ENCODE measurements at places on chromosomes 11 and 22.

DNA sequence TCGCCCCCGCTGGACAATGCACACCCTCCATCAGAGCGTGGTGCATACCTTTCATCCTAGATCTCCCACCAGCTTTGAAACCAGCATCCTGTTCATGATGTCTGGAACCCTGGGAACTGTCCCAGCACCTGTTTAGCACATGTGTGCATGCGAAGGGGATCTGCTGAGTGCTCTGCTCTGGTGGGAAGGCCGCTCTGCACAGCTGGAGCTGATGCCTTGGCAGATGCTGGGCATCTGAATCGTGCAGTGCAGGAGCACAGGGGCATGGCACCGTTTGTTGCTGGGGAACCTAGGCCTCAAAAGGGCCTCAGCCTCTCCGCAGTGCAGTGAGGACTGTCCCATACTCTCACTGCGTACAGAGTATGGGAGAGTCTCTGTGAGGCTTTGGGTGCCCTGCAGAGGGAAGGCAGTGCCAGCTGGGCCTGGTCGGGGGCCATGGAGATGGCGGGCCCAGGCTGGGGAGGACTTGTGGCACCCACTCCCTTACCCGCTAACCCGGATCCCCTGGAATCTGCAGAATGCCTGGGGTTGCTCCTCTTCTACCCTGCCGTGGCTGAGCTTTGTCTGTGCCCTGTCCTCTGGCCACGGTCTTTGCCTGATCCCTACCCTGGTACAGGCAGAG is 72.9 kb upstream of the ATXN10 start:
- no peak for DNase-seq

- no peak for DNase-seq
Measured at GRCh38 chr11:45674481-45675190, 9.2 kb upstream of the CHST1 start.

DNA sequence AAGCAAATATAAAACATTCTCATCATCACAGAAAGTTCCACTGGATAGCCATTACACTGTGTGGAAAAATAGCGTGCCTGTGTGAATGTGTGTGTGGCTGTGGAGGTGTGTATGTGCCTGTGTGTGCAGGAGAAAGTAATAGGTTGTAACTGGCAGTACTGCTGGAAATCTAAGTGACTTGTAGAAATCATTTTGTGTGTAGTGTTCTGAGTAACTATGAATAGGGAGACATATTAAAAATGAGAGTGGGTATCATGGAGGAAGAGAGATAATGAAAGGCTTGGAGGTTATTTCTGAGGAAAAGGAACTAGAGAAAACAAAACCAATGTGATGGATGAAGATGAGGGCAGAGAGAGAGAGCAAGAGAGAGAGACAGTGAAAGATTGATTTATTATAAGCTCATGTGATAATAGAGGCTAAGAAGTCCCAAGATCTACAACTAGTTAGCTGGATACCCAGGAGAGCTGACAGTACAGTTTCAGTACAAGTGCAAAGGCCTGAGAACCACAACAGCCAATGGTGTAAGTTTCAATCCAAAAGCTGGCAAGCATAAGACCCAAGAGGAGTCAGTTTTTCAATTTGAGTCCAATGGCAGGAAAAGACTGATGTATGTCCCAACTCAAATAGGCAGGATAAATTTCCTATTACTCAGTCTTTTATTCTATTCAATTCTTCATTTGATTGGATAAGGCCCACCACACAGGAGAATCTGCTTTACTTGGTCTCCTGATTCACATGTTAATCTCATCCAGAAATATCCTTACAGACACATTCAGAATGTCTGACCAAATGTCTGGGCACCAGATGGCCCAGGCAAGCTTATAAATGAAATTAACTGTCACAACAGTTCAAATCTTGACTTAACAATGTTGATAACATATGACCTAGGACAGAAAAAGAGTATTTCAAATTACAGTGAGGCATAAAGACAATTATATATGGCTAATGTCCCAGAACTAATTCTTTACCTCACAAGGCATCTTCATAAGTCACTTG is 14.9 kb downstream of the KBTBD3 start:
- DNase-seq = no peak

DNA sequence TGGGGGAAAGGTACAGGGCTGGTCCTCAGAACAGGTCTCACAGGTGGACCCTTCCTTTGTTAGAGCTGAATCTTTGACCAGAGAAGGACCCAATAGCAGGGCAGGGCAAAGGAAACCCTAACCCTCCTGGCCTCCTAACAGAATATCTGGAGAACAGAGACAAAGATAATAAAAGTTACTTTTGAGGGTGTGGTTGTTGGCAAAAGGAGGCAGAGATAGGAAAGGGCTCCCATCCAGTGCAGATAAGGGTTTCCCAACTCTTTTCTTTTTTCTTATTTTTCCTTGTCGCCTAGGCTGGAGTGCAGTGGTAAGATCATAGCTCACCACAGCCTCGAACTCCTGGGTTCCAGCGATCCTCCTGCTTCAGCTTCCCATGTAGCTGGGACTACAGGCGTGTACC is 11.9 kb downstream of the PCSK7 start:
- DNase-seq = no peak

DNA sequence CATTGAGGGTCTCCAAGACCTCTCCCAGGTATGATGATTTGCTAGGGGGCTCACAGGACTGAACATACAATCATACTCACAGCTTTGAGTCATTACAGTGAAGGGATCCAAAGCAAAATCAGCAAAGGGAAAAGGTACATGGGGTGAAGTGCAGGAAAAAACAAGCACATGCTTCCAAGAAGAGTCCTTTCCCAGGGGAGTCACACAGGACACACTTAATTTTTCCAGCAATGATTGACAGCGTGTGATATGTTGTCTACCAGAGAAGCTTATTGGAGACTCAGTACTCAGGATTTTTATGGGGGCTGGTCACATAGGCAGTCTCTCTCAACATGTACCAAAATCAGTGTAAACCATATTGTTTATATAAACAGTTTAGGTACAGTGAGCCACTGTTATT is 25.3 kb downstream of the CUL5 start:
- DNase-seq = no peak

DNA sequence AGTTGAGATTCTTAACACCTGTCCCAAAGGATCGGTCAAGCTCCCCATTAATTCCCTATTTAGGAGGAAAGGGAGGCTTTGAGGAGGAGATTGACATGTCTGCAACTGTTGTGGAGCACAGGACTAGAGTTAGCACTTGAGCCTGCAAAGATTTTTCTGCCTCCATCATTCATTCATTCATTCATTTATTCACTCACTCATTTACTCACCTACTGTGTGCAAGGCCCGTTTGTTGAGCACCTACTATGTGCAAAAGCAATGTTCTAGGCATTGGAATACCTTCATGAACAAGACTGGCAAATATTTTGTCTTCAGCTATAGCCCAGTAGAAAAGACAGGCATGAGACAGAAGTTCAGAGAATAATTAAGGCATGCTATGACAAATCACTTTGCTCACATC is 43.2 kb upstream of the CD82 start:
- no peak for DNase-seq

- no peak for DNase-seq
Measured at GRCh38 chr11:57315491-57315890, 9.3 kb downstream of the TNKS1BP1 start.

- no peak for DNase-seq
Measured at GRCh38 chr11:81007046-81007445, 1566.2 kb upstream of the TENM4 start.

DNA sequence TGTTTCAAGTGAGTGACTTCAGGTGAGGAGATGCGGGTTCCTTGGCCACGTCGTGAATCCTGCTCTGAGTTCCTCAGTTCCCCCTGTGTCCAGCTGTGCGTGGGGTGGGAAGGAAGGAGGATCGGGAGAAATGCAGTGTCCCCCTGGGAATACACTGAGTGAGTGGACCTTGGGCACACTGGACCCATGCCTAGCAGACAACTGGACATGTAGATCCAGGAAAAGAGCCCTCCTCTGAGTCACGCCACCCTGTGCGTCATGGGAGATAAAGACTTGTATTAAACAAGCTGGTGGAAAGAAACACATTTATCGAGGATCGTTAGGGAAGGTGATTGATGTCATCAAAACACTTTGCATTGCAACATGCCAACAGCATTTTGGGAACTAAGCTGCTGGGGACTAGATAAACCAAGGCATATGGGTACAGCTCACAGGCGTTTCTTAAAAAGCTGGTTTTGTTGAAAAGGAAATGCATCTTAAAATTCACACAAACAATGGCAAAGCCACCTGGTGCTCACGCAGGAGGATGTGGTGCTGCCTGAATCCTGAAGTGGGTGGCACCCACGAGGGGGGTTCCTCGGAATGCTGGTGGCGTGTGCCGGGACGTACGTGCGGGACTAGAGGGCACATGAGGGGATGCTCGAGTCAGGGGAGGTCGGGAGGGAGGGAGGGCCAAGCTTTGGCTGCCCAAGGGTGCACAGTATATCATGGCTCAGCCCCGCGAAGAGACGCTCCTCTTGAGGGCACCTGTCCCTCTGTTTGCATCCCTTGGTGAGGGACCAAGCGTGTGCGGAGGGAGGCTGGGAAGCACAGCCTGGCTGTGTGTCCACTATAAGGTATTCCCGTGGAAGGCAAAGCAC is 303.5 kb downstream of the TBC1D22A start:
- DNase-seq = no peak

DNA sequence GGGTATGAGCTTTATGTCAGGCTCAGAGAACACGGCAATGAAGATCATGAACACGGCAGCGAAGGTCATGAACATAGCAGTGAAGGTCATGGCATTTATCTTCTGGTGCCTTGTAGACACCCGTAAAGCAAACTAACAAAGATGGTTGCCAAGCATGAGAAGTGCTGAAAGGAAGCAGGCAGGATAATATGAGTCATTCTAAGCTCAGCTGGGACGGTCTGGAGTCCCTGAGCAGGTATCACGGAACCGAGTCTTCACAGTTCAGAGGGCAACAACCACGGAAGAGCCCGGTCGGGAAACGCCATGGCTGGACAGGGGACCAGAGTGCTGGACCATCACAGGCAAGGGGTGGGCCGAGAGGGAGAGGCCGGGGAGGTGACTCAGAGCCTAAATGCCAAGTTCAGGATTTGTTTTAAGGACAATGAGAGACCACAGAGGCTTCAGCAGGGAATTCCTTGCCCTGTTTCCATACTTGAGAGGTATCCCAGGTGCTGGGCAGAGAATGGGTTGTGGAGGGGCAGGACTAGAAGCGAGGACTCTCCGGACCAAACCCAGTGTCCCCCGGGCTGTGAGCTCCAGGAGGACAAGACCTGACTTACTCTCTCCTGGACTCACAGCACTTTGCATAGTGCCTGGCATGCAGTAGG is 13.1 kb upstream of the MS4A10 start:
- DNase-seq = no peak

Data from hematopoietic multipotent progenitor cell treated with erythropoietin and hydrocortisone succinate and interleukin-3 and kit ligand, for 17 days (in vitro differentiated cells).